ENCODE measurements at places on chromosomes 4 and X.

GRCh38 chrX:36198575-36198974 is 279.0 kb downstream of the CFAP47 start:
- DNase-seq: no peak

- no peak for DNase-seq
These were observed 177.0 kb downstream of the CAMK2D start for GRCh38 chr4:113584407-113585150.

DNA sequence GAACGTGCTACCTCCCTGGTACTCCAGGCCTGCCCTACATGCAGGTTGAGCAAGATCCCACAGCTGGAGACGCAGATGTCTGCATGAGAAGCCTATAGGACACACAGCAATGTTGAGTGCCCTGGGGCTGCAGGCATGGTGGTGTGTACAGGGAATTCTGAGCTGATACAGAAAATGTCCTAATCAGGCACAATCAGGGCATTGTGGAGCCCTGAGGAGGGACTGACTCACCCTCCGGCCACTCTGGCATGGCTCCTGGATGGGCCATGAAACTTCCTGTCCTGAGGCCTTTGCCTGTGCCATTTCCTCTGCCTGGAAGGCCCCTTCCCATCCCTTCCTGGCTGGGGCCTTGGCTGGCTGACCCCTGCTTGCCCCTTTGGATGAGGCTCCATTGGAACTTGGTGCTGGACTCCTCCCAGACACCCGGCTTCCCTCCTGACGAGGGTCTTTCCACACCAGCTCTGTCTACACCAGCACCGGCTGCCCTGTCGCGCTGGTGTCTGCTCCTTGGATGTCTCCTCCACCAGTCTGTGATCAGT is 16.7 kb upstream of the AFAP1 start:
- DNase-seq: peak; percentile 84

DNA sequence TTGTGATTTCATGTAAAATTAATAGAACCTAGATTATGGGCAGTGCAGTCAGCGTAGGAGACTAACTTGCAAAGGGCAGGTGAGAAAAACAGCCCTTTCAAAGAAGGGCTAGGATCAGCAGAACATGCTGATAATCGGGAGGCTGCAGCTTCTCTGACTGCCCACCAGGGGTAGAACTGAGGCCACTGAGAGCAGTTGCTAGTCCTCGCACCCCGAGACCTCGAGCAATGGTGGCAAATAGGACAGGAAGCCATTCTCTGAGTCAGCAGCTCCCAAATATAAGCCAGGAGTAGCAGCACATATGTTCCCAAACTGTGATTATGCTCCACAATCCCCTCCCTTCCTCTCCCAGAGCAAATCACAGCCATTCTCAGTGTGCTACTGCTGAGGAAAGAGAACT is 186.5 kb downstream of the MSL3 start:
- no peak for DNase-seq

DNA sequence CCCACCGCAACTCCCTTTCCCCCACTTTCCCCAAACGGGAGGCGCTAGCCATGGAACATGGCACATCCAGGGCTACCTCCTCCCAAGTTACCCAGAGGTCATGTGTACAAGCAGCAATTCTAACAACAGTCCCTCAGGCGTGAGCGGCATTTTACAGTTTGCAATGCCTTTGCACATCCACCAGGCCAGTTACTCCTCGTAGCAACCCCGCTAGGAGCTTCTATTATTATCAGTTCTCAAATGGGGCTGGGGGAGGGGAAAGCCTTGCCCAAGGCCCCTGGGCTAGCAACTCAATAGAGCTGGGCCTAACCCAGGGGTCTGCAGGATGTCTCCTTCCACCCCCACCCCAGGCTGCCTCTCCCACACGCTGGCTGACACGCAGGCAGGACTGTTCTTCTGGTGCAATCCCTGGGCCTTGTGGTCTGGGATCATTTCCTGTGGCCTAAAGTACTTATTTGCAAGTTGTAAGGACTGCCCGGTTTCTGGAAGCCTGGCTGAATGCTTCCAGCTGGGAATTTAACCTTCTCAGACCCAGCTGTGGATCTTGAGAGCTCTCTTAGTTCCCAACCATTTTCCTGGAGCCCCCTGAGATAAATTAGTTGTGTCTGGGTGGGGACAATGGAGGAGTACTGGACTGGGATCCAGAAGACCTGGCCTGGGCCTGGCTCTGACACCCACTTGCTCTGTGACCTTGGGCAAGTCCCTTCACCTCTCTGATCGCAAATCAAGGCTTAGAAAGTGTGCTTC is 27.7 kb downstream of the PJA1 start:
- peak; percentile 68 for DNase-seq

GRCh38 chrX:123971982-123972381 is 10.5 kb downstream of the STAG2 start:
- no peak for DNase-seq

- DNase-seq: peak; percentile 71
These were observed 113.8 kb downstream of the ADRA2C start for GRCh38 chr4:3879681-3880614.

Data from aorta (tissue), 5 donors.